ENCODE measurements at places on chromosomes 4 and X.

GRCh38 chrX:143661286-143661685, 25.4 kb upstream of the SLITRK4 start:
- DNase-seq, result no peak

DNA sequence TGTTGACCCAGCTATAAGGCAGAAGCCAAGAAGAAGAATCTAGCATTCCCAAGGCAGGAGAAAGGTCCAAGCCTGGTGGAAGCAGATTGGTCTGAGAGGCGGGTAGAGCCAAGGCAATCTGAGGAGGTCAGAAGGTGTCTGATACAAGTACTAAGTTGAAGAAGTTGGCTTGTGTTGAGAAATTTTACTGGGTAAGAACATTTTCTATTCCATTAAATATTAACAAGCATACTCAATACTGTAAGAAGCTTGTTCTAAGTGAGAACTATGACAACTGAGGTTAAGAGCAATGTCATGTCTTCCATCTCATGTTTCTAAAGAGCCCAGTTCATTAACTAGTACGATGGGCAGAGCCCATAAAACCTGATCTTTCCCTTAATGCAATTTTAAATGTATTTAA, 75.0 kb downstream of the FAM13A start:
- no peak for DNase-seq

DNA sequence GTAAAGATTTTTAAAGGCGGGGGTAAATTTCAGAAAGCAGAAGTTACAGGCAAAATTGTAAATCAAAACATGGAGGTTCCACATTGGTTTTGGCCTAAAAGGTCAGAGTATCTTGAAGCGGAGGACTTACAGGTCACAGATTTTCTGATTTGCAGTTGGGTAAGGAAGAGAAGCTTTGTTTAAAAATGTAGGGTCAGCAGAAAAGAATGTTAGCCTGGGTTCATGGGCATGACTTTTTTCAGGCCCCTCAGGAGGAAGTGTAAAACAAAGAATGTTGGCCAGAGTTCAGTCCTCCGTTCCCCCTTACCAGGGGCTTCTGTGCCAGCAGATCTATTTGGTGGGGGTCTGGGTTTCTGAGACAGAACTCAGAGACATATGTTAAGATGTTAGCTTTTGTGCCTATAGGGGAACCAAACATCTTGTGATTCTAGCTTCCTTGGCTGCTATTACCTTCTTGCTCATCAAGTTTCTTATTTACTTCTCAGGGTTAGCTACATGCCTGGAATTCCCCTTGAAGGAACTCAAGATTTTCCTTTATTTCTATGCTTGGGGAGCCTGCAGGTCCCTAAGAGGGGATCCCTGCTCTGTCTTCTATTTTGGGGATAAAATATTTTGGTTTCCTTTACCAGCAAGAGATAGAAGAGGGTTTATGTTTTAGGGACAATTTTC, 160.3 kb downstream of the ANK2 start:
- DNase-seq, result no peak

DNA sequence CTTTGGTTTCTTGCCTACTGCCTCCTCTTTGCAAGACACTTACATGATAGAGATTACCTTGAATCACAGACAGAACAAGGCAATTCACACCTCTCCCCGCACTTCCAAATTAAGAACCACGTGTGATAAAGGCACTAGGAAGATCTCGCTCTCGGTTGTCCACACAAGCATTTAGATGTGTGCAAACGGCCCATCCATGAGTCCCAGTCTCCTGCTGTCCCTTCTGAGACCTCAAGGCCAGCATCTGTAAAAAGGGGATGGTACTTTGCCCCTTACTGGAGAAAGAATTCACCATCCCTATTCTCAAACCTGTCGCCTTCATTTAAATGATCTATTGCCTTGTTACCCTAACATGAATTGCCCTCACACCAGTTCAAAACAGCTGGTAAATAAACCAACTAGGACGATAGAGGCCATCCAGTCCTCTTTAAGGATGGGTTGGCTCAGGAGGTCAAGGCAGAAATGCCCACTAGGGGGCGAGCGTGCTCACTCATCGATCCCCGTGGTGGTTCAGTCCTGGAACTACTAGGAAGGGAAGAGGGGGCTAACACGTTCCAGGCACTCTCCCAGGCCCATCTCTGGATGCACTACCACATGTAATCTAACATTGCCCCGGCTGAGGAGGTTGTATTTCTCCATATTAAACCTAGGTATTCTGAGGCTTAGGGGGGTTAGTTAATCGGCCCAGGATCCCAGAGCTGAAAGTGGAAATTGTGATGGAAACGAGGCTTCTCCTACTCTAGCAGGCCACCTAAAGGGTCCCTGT, 95.8 kb downstream of the DHX15 start:
- DNase-seq, result peak; percentile 31

GRCh38 chr4:148152868-148153625, 289.2 kb downstream of the NR3C2 start:
- no peak for DNase-seq

DNA sequence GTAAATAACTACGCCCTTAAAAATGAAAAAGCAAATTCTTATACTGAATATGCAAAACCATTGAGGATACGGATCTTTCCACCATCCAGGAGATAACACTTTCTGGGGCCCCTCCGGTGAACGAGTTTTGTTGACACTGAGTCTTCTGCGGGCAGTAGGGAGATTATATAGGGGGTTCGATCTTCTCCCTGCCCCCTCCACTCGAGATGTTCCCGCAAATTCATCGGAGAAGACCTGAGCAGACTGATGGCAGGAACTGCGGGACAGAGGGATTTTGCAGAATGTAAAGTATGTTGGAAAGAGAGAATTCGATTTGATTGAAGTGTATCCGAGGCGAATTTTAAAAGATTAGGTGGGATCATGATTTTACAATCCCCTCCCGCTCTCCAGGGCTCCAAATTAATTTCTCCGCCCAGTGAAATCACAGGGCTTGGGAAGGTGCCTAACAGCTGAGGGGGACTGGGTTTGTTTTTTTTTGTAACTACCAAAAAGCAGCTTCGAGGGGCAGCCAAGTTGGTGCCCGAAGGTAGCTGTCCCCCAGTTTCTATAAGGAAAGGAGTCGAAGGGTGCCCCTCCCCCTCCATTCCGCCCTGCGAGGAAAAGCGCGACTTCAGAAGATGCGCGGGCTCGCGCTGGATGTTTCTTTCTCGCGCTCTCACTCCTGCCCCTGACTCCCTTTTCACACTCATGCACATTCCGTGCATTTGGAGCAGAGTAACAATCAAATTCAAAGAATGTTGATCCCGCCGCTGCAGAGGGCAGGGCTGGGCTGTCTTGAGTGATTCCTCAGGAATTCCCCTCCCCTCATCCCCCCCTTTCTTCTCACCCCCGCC, 1.2 kb downstream of the TMEM255A start:
- no peak for DNase-seq

DNA sequence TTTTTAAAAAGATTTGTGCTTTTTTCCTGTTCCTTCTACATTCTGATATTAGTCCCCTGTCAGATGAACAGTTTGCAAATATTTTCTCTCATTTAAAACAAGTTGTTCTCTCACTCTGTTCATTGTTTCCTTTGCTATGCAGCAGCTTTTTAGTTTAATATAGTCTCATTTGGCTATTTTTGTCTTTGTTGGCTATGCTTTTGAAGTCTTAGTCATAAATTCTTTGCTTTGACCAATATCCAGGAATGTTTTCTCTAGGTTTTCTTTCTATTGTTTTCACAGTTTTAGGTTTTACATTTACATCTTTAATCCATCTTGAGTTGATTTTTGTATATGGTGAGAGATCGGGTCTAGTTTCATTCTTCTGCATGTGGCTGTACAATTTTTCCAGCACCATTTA, 136.8 kb downstream of the TET2 start:
- DNase-seq, result no peak

GRCh38 chr4:115028682-115029410, 84.6 kb downstream of the NDST4 start:
- DNase-seq, result no peak

DNA sequence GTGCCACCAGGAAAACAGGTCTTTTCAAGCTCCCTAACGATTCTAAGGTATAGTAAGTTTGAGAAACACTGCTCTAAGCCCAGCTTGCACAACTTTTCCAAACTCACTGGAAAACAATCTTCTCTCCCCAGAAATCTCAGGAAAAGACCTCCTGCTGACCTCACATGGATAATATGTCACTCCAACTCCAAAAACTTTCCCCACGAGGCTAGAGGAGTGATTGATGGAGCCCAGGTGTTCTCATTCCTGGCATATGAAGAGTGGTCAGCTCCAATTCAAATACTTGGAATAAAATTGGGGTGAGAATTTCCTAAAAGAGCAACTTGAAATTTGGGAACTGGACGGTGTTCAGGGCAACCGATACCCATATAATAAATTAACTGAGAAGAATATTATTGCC, 299.9 kb downstream of the PPP4R3C start:
- no peak for DNase-seq

DNA sequence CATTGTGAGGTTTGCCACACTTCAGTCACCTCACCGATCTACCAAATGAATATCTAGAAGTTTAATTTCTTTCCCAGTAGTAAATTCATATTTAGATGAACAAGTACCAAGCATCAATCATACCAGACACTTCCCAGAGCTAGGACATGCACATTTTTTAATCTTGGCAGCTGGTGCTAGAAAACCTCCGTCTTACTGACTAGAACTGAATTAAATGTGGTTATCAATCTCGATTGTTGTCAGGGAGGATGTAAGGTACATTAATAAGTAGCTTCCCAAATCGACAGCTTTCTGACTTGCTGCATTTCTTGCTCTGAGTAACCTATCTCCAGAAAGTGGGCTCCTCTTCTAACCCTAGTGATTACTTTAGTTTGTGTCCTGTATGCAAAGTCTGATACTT, 34.4 kb downstream of the VEGFC start:
- DNase-seq, result no peak

- DNase-seq, result no peak
Observed at GRCh38 chr4:52869196-52869595, 7.1 kb downstream of the RASL11B start.

DNA sequence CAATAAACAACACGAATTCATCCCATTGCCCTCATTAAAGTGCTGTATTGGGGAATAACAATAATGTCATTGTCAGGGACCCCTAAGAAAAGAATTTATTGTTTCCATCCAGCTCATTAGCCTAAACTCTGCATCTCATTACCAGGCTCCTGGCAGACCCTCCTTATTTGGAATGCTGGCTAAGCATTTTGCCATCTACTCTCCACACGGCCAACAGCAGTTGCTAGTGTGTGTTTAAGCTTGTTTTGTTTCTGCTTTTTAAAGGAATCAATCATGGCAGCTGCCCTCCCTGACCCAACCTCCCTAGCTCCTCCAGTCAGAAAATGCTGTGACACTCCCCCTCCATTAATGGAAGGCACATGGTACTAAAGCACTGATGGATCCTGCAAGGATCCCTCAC, 43.5 kb downstream of the GATB start:
- DNase-seq, result no peak

DNA sequence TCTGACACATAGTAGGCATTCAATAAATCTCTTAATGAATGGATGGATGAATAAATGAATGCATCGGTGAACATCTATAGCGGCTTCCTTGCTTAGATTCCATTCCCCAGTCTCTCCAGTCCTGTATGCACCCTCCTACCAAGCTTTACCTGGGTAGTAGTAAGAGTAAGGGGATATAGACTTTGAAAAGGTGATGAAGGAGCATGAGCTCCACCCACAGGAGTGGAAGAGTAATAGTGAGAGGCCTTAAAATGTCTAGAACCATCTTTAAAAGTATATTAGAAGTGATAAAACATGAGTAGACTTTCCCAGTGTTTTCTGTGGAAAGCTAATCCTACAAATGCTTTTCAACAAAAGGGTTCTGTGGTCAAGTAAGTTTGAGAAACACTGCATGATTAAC, 35.5 kb upstream of the GPC3 start:
- DNase-seq, result no peak

DNA sequence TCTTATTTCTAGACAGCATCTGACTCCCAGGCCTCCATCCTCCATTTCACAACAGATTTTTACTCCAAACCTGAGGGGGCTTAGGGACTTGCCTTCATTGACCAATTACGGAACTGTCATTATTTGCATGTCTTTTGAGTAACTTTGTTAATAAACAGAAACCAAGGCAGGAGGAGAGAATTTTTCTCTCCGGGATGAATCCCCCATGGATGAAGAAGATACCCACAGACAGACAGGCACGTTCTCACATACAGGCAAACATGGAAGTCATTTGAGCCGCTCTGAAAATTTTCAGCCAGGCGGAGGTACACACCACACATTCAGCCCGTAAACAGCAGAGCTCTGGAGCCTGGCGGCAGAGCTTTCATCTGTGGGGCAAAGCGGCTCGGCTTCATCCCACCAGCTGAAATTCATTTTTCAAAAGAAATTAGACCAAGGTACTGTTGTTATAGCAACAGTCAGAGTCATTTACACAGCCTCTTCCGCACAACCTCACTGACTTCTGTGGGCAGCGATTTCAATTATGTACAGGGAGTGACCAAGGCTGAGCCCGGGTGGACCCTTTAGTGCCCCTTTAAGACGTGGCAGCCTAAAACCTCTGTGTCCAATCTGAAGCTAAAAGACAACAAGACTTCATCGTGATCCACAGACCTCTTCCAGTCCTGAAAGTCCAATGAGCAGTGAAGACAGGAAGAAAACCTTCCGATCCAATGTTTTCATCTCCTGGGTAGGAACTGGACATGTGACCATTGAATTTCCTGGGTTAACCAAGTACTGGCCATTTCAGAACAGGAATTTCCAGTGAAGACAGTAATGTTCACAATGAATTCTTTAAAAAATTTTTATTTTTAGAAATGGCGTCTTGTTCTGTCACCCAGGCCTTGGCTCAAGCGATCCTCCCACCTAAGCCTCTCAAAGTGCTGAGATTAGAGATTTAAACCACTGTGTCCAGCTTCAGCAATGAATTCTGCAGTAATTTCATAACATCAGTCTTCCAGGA, 237.0 kb downstream of the MGST2 start:
- no peak for DNase-seq

- DNase-seq, result no peak
Observed at GRCh38 chr4:52935317-52935716, 73.2 kb downstream of the RASL11B start.

GRCh38 chrX:151695583-151696340, 504 bp downstream of the PRRG3 start:
- no peak for DNase-seq

- DNase-seq, result no peak
Observed at GRCh38 chrX:96721354-96721753, 36.7 kb downstream of the DIAPH2 start.

Data from AML-193 (cell line).